ENCODE measurements at places on chromosomes 7 and 10. TPM values are rescaled to one million over a fixed set of nuclear protein-coding genes. Genes with fewer than 3 reads are reported as not detected.

EXOSC1 gene
- total RNA-seq: 20.3 TPM

FGF8 gene
- total RNA-seq: not detected

POU6F2 gene
- 0.37 TPM for total RNA-seq

OSBPL3 gene
- 7.4 TPM for total RNA-seq

NME8 gene
- total RNA-seq: 0.72 TPM

CHRM2 gene
- total RNA-seq: not detected

COL17A1 gene
- total RNA-seq: 1.7 TPM

PON1 gene
- total RNA-seq: 0.38 TPM

FAM241B gene
- total RNA-seq: 1.8 TPM

HKDC1 gene
- not detected for total RNA-seq

DNA sequence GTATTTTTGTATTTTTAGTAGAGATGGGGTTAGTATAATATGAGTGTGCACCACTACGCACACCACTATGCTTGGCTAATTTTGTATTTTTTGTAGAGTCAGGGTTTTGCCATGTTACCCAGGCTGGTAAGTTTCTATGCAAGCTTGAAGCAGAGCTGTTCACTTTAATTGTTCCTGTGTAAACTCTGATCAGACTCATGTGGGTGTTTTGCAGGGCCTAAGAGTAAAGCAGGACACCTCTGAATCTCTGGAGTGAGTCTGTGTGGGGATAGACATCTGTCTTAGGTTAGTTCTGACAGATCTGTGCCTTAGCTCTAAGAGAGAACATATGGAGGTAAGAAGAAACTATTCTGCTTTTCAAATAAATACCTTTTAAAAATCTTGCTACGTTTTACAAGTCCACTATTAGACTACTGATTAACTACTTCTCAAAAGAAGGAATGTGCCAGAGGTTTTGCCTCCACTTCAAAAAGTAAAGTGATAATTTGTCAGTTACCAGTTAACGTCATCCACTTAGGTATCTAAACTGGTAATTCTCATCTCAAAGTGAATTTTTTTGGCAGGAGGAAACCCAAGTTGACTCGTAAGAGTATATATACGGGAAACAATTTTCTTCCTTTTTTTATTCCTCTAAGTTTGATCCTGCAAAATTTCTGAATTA is 1.1 kb downstream of the COL17A1 start:
- no peak for DNase-seq

DNA sequence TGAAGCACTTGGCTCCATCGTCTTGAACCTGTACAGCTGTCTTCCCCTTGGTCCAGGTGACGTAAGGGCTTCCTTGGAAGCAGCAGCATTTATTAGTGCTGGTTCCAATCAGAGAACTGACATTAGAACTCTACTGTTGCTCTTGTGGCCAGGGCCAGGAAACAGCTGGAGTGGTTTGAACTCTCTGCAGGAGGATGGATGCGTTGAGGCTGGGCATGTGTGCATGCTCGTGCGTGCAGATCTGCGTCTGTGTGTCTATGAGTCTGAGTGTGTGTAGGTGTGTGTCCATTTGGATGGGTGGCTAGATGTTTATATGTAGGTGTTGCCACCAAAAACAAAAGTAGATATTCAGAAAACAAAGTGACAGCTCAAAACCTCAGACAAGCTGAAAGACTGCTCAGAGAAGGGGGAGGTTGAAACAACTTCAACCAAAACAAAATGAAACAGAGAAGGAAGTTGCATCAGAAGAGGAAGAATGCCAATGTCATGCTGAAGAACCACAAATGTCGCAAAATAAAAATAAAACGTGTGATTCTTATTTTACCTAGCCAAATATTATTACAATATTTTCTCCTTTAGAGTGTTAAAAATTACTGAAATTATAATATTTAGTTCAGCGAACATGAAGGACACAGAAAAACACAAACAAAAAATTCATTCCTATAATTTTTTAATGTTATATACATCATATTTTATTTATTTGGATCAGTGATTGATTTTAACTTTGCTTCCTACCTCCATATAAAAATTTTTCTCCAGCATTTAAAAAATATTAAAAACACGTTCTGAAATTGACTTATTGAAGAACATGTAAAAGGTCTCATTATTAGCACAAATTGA is 96.1 kb upstream of the MKLN1 start:
- no peak for DNase-seq

- no peak for DNase-seq
These were observed 17.2 kb downstream of the EBF3 start for GRCh38 chr10:129946859-129947258.

GRCh38 chr7:21044384-21044783 is 257.7 kb upstream of the SP8 start:
- no peak for DNase-seq

DNA sequence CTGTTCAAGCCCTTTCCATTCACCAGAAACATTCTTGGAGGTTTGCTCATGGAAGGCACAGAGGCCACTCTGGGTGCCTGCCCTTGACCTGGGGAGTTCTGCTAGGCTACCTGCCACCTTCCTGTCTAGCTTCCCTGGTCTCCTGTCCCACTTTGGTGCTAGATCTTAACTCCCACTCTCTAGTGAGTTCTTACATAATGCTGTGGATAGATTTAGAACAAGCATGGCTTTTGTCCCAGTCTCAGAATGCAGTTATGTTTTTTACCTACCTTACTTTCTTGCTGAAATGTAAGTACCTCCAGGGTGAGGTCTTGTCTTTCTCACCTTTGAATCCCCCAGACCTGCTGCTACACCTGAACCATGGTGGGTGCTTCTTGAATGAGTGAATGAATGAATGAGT is 1252.3 kb downstream of the TYW1 start:
- no peak for DNase-seq

- no peak for DNase-seq
These were observed 29.4 kb downstream of the SRRM3 start for GRCh38 chr7:76231071-76231470.

DNA sequence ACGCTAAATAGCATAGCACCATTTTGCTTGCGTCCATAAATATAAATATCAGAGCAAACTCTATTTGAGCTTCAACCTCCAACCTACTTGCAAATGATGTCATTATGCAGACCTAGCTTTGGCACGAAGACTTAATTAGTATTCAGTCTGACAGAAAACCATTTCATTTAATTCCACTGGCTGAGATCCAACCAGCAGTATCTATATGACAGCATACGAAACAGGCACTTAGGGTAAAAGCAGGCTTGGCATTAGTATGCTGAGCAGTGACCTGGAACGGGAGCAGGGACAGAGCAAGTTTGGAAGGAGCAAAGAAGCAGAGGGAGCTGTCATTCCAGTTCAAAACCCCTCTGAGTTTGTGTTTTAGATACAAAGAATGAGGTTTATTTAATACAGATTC is 312.5 kb upstream of the CHRM2 start:
- DNase-seq: no peak

DNA sequence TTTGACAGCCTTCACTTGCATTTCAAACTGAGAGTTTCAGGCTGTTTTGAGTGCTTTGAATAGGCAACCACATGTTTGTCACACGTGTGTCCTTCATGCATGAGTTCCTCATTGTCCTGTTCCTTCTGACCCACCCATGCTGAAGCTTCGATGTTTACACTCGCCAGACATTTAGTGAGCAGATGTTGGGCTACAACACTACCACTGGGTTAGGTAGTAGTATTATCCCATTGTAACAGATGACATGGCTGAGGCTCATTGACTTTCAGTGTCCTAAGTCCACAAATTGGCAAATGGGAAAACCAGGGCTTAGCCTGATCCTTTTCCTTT is 456.1 kb downstream of the PHTF2 start:
- DNase-seq: no peak

DNA sequence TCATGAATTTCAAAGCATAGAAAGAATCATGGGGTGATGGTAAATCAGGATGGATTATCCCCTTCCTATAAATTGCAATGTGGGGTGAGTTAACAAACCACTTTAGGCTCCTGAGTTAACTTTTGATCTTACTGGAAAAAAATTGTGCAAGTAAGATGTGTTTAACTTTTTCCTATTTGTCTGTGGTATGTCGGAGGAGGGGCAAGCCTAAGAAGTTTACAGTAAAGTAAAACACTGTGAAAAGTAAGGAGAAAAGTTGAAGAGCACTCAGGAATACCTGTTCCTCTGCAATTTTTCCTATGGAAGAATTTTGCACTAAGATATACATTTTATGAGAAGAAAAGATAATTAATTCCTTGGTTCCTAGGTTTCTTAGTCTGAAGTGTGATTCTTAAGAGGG is 44.4 kb downstream of the IFIT5 start:
- no peak for DNase-seq

GRCh38 chr7:131292141-131292905 is 35.4 kb upstream of the MKLN1 start:
- DNase-seq: no peak

GRCh38 chr7:91824201-91824600 is 56.3 kb downstream of the MTERF1 start:
- DNase-seq: no peak

DNA sequence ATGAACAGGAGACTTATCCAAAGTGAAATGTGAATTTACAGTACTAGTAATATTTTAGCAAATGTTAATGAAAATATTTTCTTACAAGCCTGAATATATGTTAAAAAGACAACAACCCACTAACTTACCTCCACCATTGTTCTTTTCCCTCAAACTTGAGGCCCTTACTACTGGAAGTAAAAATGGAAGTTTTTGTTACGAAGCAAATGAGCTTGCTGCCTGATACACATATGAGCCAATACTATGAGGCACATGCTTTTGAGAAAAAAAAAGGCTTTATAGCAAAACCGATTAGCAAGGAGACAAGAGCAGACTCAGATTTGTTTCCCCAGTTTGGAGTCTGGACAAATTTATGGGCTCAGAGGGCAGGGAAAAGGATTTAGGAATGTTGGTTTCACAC is 29.0 kb downstream of the PRPS1L1 start:
- DNase-seq: no peak

DNA sequence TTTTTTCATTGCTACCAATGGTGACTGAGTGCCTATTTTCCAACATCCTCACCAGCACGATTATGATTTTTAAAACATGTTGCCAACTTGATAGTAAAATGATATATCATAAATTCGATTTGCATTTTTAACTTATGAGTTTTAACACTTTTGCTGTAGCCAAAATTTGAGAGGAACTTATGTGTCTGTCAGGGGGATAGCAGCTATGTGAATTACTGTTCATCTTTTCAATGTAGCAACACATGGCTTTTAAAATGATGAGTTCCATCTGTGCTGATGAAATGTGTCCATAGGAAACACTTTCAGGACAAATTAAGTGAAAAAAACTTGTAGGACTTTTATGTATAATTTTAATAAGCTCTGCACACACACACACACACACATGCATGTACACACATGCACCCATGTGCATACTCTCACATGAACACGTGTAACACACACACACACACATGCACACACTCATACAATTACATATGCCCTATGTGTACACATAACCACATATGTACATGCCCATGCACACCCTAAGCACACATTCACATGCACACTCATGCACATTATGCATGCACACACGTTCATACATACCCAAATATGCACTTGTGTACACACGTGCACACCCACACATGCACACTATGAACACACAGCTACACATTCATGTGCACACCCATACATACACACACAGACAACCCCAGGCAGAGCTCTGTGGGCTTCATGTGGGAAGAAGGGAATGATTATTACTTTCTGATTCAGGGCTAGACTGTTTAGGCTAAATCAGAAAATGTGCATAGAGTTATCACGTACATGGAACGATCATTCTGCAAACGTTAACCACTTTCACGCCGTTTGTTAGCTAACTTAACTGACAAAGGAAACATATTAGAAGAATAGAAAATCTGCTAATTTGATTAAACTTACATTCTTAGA is 68.9 kb downstream of the C10orf143 start:
- no peak for DNase-seq

- DNase-seq: no peak
These were observed 312.6 kb downstream of the IPMK start for GRCh38 chr10:57955076-57955475.
